ENCODE measurements at places on chromosomes 7 and 10. TPM values are rescaled to one million over a fixed set of nuclear protein-coding genes. Genes with fewer than 3 reads are reported as not detected.

The OR13A1 gene
- not detected for total RNA-seq

The HMX3 gene
- not detected for total RNA-seq

DNA sequence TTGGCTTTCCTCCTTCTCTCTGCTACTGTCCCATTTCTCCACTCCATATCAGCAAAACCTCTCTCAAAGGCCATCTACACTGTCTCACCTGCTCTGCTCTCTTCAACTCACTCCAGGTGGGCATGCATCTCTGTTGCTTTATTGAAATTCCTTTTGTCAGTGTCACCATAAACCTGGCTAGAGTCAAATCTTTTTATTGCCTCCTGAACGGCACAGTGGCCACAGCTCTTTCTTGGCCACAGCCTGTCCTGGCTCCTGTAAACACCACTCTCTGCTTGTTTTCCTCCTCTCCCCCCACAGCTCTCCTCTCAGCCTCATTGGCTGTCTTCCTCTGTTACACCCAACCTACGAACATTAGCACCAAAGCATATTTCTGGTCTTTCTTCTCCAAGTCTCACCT is 31.1 kb upstream of the TMEM273 start:
- no peak for DNase-seq

DNA sequence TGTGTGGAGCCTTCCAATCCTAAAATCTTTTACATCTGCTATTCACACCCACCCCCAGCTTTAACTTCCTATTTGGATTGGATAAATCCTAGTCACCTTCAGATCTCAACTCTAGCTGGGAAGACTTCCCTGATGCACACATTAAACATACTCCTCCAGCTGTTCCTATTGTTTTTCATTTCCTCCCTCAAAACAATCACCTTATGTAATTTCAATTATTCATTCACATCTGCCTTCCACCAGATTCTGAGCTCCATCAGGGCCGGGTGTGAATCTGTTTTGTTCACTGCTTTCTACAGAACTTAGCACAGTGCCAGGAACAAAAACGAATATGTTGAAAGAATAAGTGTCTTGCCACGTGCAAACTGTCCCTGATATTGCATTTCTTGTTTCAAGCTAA is 497.4 kb downstream of the PLXDC2 start:
- DNase-seq: no peak

GRCh38 chr7:93882468-93882867 is 8.1 kb downstream of the TFPI2 start:
- no peak for DNase-seq

DNA sequence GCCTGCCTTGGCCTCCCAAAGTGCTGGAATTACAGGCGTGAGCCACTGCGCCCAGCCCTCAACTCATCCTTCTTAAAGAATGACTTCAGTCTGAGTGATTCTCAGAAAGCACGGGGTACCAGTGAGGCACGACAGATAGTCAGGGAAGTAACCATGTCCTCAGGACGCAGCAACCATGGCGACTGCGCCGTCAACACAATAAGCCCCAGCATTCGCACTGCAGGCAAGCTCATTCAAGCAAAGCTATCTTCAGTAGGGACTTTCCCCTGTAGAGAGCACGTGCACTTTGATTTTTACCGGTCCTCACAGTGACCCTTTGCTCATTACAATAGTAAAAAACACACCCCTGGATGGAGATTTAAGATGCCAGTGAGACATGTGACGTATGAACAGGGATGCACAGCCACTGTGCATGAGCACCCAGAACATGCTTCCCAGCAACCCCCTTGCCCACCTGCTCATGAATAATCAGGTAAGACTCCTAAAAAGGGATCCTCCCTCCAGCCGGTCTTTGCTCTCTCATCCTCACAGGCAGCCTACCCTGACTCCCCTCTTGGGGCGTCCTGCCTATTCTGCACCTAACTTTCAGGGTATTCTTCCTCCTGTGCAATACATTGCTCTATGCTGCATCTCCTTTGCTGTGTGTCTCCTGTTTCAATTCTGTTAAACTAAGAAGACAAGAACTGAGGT is 9.1 kb downstream of the WDR86 start:
- DNase-seq: no peak
